ENCODE measurements at places on chromosomes 3 and 15.

- no peak for DNase-seq
Observed at GRCh38 chr3:194250098-194251002, 100.8 kb downstream of the CPN2 start.

GRCh38 chr15:60970246-60971170, 258.6 kb downstream of the RORA start:
- DNase-seq: no peak

- no peak for DNase-seq
Observed at GRCh38 chr3:12982619-12983101, 90.6 kb downstream of the IQSEC1 start.

GRCh38 chr15:37015451-37015850, 84.9 kb downstream of the MEIS2 start:
- DNase-seq: no peak

DNA sequence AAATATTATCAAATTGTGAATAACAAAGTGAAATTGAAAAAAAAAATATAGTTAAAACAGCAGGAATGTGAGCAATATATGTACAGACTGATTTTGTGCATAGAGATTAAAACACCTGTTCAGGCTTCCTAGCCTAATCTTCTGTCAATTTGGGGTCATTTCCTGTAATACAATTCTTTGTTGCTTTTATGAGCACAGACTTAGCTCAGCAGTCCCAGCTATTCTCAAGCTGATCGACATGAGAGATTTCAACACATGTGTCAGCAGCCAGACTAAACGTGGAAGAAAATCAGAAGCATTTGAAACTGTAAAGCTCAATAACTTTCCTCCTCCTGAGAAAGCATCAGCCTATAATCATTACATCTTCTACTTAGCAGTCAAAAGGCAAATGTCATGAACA, 1.6 kb upstream of the FHIT start:
- no peak for DNase-seq

GRCh38 chr3:141127344-141128125, 76.4 kb downstream of the SPSB4 start:
- DNase-seq: no peak

DNA sequence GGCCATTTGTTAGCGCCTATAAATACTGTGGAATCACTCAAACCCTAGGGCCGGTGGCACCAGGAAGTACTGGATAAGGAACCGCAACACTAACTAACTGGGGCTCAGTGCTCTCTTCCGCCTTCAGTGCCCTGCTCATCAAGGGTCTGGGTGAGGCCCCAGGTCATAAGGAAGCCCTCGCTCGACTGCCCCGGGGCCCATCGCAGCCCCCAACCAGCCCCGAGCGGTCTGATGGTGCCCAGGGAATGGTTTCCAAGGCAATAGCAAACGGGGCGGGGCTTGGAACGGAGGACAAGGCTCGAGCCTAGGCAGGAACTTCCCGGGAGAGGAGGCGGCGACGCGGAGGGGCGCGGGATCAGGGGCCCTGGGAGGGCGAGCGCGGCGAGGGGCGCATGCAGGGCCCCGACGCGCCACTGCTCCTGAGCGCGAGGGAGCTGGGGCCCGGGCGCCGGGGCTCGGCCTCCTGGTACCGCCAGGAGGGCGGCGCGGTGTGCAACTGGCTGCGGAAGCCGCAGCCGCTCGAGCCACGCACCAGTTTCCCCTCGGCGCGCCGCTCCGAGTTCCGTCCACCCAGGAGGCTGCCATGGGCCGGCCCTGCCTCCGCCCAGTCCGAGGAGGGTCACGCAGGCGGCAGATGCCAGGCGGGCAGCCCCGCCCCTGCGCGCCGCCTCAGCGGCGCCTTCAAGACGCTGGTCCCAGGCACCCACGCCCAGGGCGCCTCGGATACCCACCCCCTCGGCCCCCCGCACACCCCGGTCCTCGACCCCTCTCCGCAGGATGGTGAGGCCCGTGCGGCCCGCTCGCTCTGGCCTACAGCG, at the start of gene TTLL3:
TTLL3 (plus strand) TSS at position 648 of the 818 bp plus-strand sequence. CDS start 400 bp downstream, outside the sequence.
- peak; percentile 21 for DNase-seq

GRCh38 chr15:74396445-74397238, 29.2 kb upstream of the CYP11A1 start:
- DNase-seq: no peak

- no peak for DNase-seq
Observed at GRCh38 chr3:111999484-112000324, 982 bp downstream of the TAGLN3 start.

DNA sequence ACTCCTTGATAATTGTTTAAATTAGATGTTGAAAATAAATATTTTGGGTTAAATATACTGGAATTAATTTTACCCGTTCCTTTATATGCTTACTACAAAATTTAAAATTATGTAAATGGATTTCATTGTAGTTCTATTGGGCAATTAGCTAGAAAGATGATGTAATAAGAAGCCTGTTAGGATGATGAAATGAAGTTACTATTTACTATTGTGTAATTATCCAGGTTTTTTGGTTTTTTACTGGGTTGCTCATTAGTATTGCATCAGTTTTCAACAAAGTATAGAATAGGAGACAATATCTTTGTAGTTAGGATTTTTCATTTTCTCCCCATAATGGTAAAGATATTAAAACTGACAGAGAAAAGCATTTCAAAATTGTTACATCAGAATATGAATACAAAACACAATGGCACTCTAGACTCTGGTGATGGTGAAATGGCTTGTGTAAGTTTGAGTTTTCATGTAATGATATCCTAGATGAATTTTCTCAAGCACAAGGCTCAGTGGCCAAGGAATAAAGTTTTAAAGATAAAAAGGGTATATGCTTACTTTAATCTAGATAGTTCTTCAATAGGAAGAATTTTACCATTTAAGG, 222.0 kb downstream of the P3H2 start:
- DNase-seq: no peak

GRCh38 chr15:64163659-64164362, 989 bp upstream of the PPIB start:
- no peak for DNase-seq

- DNase-seq: no peak
Observed at GRCh38 chr3:150626148-150626930, 23.2 kb downstream of the SELENOT start.

GRCh38 chr3:156983559-156983958, 157.4 kb downstream of the LEKR1 start:
- no peak for DNase-seq

GRCh38 chr15:84668221-84668982, 10.4 kb upstream of the NMB start:
- no peak for DNase-seq

DNA sequence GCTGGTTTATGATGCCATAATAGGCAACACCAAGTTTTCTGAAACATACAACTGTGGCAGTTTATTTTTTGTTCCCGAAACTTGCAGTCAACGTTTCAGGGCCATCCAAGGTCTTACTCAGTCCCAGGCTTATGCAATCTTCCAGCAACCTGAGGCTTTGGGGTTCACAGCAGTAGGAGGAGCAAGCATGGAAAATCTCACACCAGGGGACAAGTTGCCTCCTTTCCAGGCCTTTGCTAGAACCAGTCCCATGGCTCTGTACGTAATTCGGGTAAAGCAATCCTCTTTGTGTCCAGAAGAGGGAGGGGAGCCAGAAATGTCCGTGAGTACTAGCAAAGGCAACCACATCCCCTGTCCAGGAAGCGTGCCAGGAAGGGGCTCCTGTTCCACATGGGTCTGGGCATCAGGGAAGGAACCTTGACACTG, 4.7 kb upstream of the FAM240A start:
- DNase-seq: no peak

DNA sequence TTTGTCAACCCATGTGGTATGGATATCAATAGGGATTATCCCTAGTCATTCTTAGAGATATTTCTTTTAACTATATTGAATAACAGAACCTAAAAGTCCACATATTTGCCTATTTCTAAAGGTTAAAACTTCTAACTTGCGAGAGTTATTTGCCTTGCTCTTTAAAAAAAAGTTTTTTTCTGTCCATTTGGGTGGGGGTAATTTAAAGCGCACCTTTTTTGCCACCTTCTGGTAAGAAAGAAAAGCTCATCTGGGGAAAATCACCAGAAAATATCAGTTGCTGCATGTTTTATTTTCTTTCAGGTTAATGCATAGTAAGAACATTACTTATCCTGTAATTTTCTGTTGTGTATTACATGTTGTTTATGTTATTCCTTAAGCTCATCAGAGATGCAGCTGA, 242.0 kb upstream of the GOLGA6L4 start:
- DNase-seq: no peak

- no peak for DNase-seq
Observed at GRCh38 chr3:39870706-39871105, 61.3 kb downstream of the MYRIP start.

- no peak for DNase-seq
Observed at GRCh38 chr3:171768281-171768900, 41.9 kb downstream of the PLD1 start.

DNA sequence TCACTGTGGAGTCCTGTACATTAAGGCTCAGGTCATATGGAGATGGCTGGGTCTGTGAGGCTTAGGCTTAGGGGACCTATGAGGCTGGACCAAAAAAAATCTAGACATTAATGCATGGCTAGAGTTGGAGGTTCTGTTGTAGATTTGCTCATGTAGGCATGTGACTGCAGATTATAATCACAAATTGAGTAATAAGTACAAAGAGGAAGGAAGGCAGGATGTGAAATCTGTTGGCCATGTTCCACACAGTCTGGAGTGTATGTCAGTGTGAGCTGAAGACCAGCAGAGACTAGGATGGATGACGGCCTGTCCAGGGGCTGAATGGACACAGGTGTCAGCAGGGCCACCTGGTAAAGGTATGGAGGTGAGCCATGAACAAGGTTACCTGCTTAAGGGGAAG, at the start of gene ST3GAL6:
ST3GAL6 (plus strand) TSS at position 265 of the 400 bp plus-strand sequence. CDS start 5,101 bp downstream, outside the sequence.
- no peak for DNase-seq

DNA sequence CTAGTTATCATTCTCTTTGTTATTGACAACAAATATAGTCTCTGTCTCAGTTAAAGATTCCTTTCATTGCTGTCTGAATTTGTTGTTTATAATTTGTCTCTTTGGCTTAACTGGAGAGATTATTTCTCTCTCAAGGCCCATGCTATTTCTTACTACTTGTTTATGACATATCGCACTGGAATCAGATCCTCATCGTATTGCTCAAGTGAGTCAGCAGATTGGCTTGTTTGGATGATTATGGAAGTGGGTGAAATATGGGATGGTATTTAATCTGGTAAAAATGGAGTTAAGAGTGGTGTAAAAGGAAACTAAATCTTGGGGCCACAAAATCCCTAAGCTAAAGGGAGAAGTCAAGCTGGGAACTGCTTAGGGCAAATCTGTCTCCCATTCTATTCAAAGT, 613.1 kb downstream of the SI start:
- no peak for DNase-seq

DNA sequence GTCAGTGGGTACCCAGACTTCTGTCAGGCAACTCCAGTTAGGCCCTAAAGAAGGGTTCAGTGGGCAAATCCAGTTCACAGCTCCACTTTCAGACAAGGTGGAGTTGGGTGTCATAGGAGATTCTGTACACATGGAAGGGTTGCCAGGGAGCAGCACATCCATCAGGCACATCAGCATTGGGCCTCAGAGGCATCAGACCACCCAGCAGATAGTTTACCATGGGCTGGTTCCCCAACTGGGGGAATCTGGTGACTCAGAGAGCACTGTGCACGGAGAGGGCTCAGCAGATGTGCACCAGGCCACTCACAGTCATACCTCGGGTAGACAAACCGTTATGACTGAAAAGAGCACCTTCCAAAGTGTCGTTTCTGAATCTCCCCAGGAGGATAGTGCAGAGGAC, 27.2 kb downstream of the SYNM start:
- DNase-seq: no peak

DNA sequence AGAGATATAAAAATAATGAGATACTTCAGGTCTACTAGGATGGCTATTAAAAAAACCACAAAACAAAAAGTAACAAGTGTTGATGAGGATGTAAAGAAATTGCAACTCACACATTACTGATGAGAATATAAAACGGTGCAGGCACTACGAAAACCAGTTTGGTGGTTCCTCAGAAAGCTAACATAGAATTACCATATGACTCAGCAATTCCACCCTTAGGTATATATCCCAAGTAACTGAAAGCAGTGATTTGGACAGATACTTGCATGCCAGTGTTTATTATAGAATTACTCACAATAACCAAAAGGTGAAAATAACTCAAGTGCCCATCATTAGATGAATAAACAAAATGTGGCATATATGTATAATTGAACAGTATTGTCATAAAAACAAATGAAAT, 87.5 kb upstream of the MELTF start:
- DNase-seq: no peak

DNA sequence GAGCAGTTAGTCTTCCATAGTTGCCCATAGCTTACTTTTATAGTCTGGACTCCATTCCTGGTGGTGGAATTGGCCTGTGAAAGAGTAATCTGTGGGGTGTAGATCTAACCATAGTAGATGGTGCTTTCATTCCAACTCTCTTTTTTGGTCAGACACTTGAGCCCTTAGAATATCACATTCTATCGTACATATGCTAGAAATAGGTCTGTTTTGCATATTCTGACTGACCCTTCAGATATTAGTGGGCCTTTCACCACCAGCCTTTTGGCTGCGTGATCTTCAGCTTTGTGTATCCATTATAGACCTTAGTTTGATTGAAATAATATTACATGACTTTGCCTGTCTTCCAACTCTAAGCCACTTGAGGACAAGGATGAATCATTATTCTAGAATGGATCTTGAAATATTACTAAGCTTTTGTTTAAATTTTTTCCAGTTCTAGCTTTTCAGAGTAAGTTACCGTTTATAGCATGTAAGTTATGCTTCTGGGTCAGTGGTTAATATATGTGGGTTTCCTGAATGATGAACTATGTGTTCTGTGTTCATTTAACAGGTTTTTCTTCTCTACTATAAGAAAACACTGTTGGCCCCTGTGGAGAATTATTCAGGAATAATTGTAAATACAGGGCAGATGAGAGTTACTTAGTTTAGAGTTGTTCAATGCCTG, 8.7 kb downstream of the RAB7A start:
- no peak for DNase-seq

- DNase-seq: no peak
Observed at GRCh38 chr15:59996298-59997041, 7.6 kb upstream of the FOXB1 start.

DNA sequence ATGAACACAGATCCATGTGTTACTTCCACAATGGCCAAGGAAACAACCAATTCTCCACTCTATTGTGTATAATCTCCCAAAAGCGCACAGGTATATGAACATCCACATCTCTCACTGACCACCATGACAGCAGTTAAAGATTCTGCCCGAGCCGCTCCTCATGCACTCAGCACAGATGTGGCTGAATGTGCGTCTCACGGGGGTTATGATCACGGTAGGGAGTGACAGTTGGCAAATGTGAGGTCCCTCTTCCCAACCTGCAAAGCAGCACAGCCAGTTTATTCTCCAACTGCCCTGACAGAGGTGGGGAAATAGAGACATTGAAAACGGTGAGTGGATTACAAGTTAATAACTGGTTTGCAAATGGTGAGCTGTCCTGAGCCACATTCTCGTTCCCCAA, 17.6 kb downstream of the FOXP1 start:
- DNase-seq: no peak

Measured in stimulated activated CD4-positive, alpha-beta T cell treated with anti-CD3 and anti-CD28 coated beads, Interleukin-15, amount 100 ng/mL, for 1 hour (primary cell).